ENCODE measurements at places on chromosomes 1 and 21.

- ATAC-seq, result no peak
Observed at GRCh38 chr1:82245345-82246014, 444.7 kb downstream of the ADGRL2 start.

GRCh38 chr1:183562701-183563100, 27.6 kb downstream of the NCF2 start:
- no peak for ATAC-seq

GRCh38 chr21:46104104-46104503, 6.2 kb downstream of the COL6A2 start:
- no peak for ATAC-seq

GRCh38 chr1:50977575-50978143, 7.6 kb downstream of the CDKN2C start:
- peak; percentile 61 for ATAC-seq

GRCh38 chr1:209890641-209891330, 47.2 kb upstream of the SYT14 start:
- ATAC-seq, result no peak

GRCh38 chr1:7902478-7903085, 38.1 kb downstream of the TNFRSF9 start:
- ATAC-seq, result no peak

GRCh38 chr1:50368179-50369007, 54.9 kb downstream of the DMRTA2 start:
- no peak for ATAC-seq

DNA sequence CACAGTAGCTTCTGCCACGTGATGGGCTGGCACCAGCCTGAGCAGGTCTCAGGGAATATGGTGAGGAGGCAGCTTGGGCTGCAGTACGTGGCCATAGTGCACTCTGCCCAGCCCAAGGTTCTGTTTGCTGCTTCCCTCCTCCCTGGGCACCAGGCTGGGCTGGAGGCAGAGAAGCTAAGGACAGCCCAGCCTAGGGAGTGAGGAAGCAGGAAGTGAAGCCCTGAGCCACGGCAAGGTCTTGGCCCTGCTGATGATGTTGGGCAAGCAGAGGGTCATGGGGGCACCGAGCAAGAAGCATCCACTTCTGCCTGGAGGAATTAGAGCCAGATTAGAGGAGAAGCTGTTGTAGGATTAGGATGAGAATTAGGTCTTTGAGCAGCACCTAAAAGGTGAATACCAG, 326.7 kb upstream of the VAMP3 start:
- ATAC-seq, result no peak

DNA sequence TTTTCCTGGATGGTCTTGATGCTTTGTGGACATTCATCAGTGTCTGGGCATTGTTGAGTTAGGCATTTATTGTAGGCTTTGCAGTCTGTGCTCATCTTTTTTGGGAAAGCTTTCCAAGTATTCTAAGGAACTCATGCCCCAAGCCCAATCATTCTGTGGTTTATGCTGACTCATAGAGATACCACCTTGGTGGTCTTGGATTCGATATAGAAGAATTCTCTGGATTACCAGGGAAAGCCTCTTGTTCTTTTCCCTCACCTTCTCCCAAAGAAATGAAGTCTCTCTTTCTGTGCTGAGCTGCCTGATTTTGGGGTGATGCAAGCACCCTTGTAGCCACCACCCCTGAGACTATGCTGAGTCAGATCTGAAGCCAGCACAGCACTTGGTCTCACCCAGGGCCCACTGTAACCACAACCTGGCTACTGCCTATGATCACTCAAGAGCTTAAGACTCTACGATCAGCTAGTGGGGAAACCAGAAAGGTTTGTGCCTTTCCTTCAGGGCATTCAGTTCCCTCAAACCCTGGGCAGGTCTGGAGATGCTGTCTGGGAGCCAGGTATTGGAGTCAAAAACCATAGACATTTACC, 422.6 kb downstream of the NUF2 start:
- no peak for ATAC-seq
